ENCODE measurements at places on chromosomes 2 and 18.
A peak's percentile ranks its signal among the peaks of the same experiment; 100 is the strongest.

DNA sequence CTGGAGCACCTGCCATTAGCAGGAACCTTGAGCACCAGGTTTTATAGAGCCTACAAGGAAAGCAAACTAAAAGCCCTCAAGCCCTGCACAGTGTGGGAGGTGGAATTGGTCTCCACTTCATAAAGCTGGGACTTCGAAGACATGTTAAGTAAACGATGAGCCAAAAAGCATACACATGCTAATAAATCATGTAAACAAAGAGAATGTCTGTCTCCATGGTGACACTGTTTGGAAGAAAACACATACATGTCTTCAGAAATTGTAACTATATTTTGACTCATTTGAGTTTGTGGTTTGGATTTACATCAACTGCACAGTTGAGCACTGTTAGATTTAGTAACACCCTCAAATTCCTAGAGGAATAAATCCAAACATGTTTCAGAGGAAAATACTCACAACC lies 978.5 kb upstream of the LRRTM1 start:
- no peak for DNase-seq

GRCh38 chr2:25483607-25484266 lies 142.0 kb upstream of the DNMT3A start:
- DNase-seq: no peak

GRCh38 chr18:28086670-28087552 lies 90.0 kb downstream of the CDH2 start:
- DNase-seq: no peak

GRCh38 chr2:175414882-175415487 lies 233.5 kb upstream of the ATP5MC3 start:
- DNase-seq: no peak

DNA sequence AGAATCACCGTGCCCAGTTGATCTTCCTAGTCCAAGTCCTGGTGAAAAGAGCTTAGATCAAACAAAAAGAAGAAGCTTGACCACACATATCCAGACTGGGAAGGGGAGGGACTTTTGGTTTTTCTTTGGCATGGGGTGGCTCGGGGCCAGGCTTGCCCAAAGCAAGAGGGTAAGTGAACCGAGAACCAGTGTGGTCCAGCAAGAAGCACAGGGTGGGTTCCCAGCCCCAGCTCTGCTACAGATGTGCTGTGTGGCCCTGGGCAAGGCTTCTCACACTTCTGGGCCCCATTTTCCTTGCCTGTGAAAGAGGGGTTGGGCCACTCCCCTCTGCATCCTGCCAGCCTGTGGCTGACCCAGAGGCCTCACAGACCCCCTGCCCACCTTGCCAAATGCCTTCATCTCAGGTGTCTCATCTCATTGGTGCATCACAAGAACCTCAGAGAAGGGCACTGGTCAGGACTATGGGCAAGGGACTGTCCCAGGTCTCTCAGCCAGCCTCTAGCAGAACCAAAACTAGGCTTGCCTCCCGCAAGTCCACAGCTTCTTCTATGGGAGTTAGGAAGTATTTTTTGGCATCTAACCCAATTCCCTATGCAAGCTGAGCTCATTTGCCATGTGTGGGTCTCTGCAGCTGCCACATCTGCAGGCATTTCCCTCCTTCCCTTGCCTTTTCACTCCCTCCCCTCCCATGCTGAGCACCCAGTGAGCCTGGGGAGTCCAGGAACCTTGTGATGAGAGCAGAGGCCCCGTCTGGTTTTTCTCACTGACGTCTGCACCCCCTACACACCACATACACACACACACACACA lies 6.9 kb downstream of the ATP6V1B1 start:
- DNase-seq: no peak

DNA sequence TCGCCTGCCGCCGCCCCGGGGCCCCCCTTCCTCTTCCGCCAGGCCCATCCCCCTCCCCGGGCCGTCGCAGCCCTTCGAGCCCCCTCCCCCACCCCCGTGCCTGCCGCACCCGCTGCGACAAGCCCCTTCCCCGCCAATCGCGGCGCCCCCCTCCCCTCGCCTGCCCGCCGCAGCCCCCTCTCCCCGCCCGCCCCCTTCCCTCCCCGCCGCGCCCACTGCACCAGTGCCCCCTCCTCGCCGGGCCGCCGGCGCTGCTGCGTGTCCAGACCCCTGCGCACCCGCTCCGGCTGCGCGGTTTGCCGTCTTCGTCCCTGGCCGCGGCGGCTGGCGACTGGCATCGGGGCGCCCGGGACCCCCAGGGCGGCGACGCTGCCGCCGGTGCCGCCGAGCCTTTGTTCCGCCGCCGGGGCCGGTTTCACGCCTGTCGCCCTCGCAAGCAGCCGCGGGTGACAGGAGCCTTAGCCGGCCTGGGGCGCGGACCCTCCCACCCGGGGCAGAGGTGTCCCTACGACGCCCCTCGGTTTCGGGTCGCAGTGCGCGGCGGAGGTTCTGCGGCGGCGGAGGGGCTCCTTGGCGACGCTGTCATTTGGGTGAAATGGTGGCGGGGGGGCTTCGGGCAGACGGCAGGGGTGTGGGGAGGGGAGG lies 18.1 kb downstream of the GPC1 start:
- no peak for DNase-seq

- peak; percentile 34 for DNase-seq
Observed at GRCh38 chr2:196131949-196132925, 39.1 kb downstream of the STK17B start.

DNA sequence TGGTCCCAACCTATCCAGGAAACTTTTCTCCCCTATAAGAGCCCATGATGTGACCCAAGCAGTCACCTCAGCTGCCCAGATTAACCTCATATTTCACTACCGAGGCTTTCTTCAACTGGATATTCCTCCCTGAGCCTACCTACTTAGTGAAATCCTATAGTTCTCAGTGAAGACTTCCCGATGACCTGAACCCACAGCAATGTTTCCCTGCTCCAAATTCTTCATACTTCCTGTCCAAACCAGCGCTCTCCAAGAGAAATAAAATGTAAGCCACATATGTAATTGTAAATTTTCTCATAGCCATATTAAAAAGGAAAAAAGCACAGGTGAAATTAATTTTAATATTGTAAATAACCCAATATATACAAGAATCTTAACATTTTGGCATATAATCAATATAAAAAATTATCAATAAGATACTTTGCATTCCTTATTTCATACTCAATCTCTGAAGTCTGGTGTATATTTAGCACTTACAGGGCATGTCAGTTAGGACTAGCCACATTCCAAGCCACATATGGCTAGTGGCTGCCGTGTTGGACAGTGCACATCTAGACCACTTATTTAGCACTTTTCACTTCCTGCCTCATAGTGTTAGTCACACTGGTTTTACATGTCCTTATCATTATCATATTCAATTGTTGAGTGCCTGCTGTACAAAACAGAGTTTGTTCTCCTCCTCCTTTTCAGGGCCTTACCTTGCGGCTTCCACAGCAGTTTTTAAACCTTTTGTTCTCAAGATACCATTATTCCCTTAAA lies 1.9 kb upstream of the STAT4 start:
- DNase-seq: no peak

GRCh38 chr2:60331115-60331809 lies 222.2 kb downstream of the BCL11A start:
- DNase-seq: no peak

DNA sequence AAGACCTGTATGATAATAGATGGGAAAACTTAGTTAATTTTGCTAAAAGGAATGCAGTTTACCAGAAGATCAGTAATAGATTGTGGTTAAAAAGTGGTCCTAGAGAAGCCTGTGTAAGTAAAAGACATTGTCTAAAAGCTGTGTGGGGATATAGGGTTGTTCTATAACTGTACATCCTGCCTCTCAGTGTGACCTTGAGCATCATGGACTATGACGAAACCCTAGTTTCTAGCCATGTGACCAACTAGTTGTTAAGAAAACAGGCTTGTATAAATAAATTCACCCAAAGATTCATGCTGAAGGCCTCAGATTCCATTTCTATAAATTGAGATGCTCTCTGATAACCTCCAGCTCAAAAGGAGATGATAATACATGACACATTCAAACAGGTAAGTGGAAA lies 160.7 kb downstream of the IKZF2 start:
- DNase-seq: no peak

GRCh38 chr2:29155578-29155977 lies 40.4 kb downstream of the CLIP4 start:
- no peak for DNase-seq

GRCh38 chr2:221346411-221346810 lies 225.7 kb downstream of the EPHA4 start:
- no peak for DNase-seq

All from activated T-cell treated with anti-CD3 and anti-CD28 coated beads for 48 hours (primary cell).